ENCODE measurements at places on chromosomes 4 and X.

DNA sequence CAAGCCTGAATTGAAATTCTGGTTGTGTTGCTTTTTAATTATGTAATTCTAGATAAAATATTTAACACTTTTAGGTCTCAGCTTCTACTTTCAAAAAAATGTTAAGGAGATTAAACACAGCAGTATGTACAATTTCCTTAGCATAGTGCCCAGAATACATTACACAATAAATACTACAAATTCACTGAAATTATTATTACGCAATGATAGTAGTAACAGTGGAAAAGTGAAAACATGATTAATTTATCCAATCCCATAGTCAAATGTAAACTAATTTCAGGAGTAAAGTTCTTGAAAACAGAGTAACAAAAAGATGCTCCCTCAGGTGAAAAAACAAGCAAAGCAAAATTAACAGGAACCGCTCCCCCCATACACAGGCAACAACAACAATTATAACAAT lies 1915.4 kb downstream of the STIM2 start:
- no peak for DNase-seq

DNA sequence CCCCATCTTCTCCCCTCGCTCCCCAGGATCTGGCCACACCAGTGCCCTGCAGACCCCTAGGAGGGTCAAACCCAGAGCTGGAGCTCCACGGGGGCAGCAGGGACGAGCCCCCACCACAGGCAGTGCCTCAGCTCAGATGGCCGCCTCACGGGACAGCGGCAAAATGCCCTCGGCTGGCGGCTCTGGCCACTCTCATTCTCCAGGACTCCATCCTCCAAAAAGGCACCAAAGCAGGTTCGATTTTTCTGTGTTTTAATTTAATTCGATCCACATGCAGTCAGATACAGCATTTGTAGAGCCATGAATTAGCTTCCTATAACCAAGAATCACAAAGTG lies 8.3 kb downstream of the FAM53A start:
- DNase-seq, result no peak

DNA sequence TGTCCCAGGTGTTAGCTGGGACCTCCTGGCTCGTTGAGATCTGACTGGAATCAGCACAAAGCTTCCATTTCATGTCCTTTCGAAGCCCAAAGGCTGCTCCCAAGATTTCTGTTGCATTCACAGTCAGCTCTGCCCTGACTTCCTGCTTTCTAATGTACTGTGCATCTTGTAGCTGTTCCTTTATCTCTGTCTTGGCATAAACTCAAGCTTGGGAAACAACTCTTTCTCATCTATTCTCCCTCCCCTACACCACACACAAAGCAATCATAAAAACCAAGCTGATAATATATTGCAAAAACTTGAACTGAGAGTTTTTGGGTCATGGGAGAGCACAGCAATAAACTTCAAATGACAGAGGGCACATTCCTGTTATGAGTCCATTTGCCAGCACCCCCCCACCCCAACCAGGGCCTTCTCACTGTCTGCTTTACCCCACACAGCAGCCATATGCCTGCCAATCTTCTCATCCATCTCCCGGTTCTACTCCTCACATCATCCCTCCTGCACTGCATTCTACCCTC lies 76.3 kb downstream of the SYNPO2 start:
- no peak for DNase-seq

GRCh38 chr4:154076921-154077320 lies 288.0 kb upstream of the SFRP2 start:
- no peak for DNase-seq

DNA sequence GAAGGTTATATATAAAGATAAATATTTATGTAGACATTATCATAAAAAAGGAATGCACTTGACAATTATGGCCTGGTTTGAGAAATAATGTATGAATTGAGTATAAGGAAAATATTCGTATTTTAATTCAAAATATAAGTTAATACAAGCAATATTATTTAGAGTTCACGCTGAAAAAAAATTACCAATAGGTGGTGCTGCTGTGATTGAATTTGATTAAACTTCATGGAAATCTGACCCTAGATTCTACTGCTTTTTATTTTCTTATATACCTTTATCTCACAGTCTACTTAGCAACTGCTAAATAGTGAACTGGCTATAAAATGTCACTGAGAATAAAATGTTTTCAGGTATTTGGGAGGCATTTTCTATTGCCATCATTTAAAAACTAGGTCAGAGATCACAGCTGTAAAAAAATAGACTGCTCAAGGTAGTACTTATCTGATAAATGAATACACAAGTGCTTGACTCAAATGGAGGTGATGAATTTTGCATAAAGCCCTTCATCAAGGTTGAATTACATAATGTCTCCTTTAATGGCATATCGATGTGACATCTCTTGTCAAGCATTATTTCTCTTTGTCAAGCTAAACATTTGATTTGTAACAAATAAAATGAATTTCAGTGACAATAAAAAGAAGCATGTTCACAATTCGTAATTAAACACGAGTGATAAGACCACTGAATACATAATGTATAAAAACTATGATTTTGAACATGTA lies 1638.8 kb upstream of the PCDH7 start:
- DNase-seq, result no peak

GRCh38 chr4:47187608-47188007 lies 156.2 kb downstream of the GABRB1 start:
- DNase-seq, result no peak

GRCh38 chrX:152806035-152806434 lies 24.5 kb downstream of the CETN2 start:
- no peak for DNase-seq

DNA sequence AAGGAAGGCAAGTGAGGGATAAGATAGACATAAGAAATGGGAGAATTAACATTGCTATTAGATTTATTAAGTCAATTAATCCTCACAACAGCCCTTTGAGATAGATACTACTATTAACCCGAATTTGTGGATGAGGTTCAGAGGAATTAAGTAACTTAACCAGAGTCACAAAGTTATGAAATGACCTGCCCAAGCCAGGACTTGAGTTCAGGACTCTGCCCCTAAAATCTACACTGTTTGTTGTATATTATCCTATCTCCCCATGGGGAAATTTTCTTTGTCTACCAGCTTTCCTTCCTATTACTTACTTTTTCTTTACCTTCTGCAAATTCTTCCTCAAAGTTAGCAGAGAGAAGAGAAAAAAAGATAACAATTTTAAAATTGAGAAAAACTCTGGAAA lies 33.4 kb upstream of the UBQLN2 start:
- DNase-seq, result no peak

DNA sequence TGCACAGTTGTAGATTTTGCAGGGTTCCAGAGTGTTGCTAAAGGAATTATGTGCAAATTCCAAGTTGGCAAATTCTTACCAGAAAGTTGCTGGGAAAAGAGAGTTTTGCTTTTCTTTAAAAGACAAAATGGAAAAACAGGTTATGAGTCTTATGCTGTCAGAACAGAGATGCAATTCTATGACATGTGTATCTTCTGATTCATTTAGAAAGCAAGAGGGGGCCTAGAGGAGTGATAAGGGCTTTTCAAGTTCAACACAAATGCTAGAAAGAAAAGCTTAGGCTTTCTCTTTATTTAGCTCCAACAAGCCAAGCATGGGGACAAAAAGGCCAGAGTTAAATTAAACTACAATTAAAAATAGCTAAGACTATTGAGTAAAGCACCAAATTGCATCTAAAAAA lies 72.4 kb upstream of the GATB start:
- no peak for DNase-seq

DNA sequence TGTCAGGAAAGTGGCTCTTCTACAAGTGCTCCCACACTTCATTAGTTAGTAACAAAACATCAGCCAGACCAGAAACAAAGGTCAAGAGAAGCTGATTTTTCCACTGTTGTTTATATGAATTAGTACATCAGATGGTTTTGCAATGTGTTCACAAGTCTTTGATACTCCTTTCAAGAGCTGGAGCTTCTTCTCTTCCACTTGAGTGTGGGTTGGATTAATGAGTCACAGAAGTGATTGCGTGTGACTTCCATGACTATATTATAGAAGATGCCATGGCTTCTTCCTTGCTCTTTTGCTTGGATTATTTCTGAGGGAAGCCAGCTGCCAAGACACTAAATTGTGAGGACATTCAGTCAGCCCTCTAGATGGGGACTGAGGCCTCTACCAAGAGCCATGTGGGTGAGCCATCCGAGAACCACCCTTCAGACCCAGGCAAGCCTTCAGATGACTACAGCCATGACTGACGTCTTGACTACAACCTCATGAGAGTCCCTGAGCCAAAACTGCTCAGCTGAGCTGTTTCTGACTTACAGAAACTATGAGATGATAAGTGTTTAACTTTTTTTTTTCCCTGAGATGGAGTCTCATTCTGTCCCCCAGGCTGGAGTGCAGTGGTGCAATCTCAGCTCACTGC lies 18.1 kb downstream of the SOWAHB start:
- no peak for DNase-seq

DNA sequence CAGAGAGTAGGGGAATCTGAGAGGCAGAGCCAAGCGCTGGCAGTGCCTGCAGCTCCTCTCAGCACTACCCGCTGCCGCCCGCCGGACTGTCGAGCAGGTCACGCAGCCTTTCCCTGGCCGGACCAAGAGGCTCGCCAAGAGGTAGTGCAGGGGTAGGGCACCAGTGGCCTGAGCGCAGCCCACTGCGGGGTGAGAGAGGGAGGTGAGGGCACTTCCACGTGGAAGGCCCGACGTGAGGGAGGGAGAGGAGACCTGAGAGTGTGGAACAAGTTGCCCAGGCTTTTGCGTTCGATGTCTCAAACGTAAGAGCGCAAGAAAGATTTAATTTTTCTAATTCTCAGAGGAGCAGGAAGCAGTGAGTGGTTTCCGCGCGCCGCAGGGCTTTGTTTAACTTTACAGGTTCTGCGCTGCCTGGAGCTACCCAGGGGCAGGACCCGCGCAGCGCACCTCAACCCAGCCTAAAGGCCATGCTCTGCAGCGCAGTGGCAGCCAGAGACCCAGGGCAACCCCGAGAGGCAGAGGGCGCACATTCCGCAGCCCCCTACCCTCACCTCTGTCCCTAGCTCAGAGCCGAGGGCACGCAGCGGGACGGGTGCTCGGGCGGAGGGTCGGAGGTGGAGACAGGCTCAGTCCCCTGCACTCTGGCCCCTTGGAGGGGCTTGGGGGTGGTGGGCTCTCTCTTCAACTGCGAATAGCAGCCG lies 14.9 kb downstream of the ARHGAP36 start:
- DNase-seq, result no peak

GRCh38 chr4:110637408-110638088 lies 14.7 kb upstream of the PITX2 start:
- DNase-seq, result no peak

- no peak for DNase-seq
Observed at GRCh38 chrX:154775419-154776349, 13.0 kb downstream of the DKC1 start.

DNA sequence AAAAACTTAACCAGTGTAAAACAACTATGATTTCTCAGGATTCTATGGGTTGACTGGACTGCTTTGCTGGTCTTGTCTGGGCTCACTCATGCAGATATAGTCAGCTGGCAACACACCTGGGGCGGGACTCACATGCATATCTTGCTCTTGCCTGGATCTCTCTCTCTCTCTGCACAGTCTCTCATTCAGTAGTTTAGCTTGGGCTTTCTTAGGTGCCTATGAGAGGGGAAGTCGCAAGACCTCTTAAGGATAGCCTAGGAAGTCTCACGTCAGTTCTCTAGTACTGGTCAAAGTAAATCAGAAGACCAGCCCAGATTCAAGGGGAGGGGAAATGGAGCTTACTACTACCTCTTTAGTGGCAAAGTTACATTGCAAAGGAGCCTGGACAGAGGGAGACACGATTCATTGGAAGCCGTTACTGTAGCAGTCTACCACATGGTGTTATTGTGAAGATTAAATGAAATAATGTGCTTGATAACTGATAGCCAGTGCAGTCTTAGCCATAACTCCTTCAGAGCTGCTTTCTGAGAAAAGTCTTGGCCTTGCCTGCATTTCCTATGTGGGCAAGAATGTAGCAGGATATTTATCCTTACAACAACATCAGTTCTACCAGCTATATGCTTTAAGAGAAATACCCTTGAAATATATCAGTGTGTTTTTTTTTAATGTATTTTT lies 2.1 kb downstream of the COPS4 start:
- DNase-seq, result no peak

DNA sequence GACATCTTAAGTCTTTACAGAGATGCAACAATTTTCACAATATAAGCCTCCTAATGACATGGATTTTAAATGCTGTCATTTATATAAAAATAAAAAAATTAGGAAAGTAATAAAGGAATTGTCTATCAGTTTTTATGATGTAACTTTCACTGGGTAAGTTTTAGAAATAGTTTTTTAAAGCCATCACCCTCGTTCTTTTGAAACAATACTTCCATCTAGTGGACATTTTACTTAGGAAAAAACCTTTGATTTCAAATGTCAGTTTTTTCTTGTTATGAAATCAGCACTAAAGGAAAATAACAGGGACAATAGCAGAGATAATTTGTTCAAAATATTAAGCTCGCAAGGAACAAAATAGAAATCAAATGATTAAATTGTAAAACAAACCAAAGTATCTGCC lies 24.3 kb upstream of the NDNF start:
- DNase-seq, result peak; percentile 7

GRCh38 chr4:72109959-72110497 lies 78.2 kb downstream of the NPFFR2 start:
- DNase-seq, result no peak

DNA sequence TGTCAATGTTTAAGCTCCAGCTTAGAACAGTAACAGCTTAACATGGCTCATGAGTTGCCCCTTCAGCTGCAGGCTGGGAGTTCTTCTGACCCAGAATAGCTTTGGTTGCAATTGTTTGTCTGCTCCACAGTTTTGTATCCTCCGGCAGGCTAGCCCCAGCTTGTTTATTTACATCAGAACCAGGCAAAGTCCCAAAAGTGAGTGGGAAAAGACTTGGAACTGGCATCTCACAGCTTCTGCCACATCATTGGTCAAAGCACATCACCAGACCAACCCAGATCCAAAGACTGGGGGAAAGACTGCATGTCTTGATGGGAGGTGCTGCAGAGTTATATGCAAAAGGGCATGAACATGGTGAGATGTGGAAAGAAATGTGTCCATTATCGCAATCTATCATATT lies 231.2 kb upstream of the CPEB2 start:
- no peak for DNase-seq
